ENCODE measurements at places on chromosomes 7 and 10. TPM values are rescaled to one million over a fixed set of nuclear protein-coding genes. Genes with fewer than 3 reads are reported as not detected.

Gene KCNH2
- total RNA-seq: 2.4 TPM

DNA sequence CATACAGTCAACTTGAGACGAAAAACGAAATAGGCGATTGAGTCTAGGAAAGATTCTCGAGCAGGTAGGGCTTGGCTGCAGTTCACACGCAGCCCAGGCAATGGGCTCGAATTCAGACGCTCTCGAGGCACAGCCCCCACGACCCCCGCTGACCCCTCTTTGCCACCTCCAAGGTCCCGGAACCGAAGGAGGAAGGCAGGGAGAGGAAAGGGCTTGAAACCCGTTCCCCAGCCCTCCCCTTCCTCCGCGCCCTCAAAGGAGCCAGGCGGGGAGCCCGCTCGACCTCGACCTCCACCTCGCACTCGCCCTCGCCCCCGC is 441 bp downstream of the CCDC186 start:
- peak overlapping the region; percentile 41 for H3K27ac ChIP-seq
- H3K4me3 ChIP-seq: peak overlapping the region; percentile 89
- no peaks in the 10 kb centered on the region for H3K36me3 ChIP-seq
- H3K27me3 ChIP-seq: no peaks in the 10 kb centered on the region

GRCh38 chr10:682931-683447 is 6.5 kb downstream of the DIP2C start:
- H3K27ac ChIP-seq: peak overlapping the region; percentile 15
- no peak overlapping the region for H3K4me3 ChIP-seq
- no peaks in the 10 kb centered on the region for H3K36me3 ChIP-seq
- no peaks in the 10 kb centered on the region for H3K27me3 ChIP-seq
- no peak for DNase-seq

Gene SUV39H2
- total RNA-seq: 8.0 TPM

Gene CLDN4
- 0.84 TPM for total RNA-seq

GRCh38 chr10:114188001-114188400 is 8.8 kb downstream of the TDRD1 start:
- no peak overlapping the region for H3K4me3 ChIP-seq
- peaks cover 1% of the 10 kb centered on the region for H3K27me3 ChIP-seq
- no peaks in the 10 kb centered on the region for H3K4me1 ChIP-seq
- no peak overlapping the region for H3K27ac ChIP-seq

GRCh38 chr7:71165708-71166107 is 33.8 kb downstream of the GALNT17 start:
- H3K4me1 ChIP-seq: no peaks in the 10 kb centered on the region
- no peaks in the 10 kb centered on the region for H3K36me3 ChIP-seq
- no peak overlapping the region for H3K4me3 ChIP-seq
- H3K27me3 ChIP-seq: no peaks in the 10 kb centered on the region
- DNase-seq: no peak

GRCh38 chr7:81822811-81823210 is 53.0 kb upstream of the HGF start:
- no peaks in the 10 kb centered on the region for H3K4me1 ChIP-seq
- no peaks in the 10 kb centered on the region for H3K36me3 ChIP-seq
- H3K27ac ChIP-seq: no peak overlapping the region
- DNase-seq: no peak
- no peak overlapping the region for H3K4me3 ChIP-seq
- no peaks in the 10 kb centered on the region for H3K27me3 ChIP-seq

Gene WDFY4
- total RNA-seq: 15.0 TPM

DNA sequence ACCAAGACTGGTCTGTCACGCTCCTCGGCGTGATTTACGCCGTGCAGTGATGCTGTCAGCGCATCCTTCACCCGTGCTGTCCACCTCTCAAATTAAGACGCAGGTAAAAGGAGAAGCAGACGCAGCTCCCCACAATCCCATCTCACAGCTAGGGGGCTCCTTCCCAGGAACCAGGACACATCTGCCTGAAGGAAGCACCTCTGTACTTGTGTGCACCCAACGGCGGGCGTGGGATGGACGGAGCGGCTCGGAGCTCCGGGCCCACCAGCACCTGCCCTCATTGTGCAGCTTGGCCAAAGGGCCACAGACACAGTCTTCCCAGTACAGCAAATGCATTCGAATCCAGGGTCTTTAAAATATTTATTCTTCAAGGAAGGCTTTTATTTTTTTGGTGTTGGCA is 55.3 kb downstream of the STK32C start:
- no peak for DNase-seq
- no peak overlapping the region for H3K27ac ChIP-seq
- H3K36me3 ChIP-seq: no peaks in the 10 kb centered on the region
- H3K4me1 ChIP-seq: no peaks in the 10 kb centered on the region

GRCh38 chr10:23001901-23002516 is 74.2 kb downstream of the ARMC3 start:
- DNase-seq: no peak
- H3K27me3 ChIP-seq: no peaks in the 10 kb centered on the region
- no peaks in the 10 kb centered on the region for H3K36me3 ChIP-seq

DNA sequence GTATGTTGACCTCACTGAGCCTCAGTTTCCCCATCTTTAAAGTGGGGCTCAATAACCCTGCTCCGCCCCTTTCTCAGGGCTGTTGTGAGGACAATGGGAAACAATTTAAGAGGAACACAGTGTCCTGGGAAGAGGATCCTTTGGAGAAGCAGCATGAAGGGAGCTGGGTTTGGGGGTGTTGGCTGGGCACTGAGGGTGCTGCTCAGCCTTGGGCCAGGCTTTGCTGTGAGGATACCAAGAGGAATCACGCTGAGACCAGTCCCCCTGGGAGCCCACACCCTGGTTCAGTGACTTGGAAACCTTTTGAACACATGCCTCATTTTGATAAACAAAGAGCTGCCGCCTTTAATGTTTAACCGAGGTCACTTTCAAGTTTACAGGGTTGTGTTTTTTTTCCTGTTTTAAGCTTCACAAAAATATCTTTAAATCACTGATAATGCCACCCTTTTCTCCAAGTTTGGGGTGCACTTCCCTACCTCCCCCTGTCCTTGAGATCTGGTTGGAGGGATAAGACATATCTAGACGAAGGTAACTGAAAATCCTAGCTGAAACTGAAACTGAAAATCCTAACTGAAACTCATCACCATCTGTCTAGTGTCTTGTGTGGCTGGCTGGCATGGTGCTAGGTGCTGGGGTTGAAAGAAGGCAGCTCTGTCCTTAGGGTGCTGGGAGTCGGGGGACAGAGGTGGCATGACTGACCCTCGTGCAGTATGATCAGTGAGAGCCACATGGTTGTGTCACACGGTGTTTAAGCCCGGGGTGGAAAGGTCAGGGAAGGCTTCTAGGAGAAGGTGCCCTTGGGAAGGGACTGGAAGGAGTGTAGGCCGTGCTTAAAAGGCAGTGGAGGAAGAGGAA is 27.7 kb downstream of the ZNF775 start:
- H3K27me3 ChIP-seq: no peaks in the 10 kb centered on the region
- no peaks in the 10 kb centered on the region for H3K36me3 ChIP-seq
- no peaks in the 10 kb centered on the region for H3K4me1 ChIP-seq
- no peak overlapping the region for H3K27ac ChIP-seq
- DNase-seq: no peak
- no peak overlapping the region for H3K4me3 ChIP-seq

Gene INTS15
- total RNA-seq: 22.1 TPM

GRCh38 chr7:151038951-151039849 is 9.1 kb upstream of the ASIC3 start:
- peak; percentile 86 for DNase-seq
- no peaks in the 10 kb centered on the region for H3K27me3 ChIP-seq
- H3K4me1 ChIP-seq: no peaks in the 10 kb centered on the region
- no peaks in the 10 kb centered on the region for H3K36me3 ChIP-seq

- H3K36me3 ChIP-seq: no peaks in the 10 kb centered on the region
- no peak overlapping the region for H3K27ac ChIP-seq
- no peak overlapping the region for H3K4me3 ChIP-seq
- H3K4me1 ChIP-seq: no peaks in the 10 kb centered on the region
- DNase-seq: no peak
These were observed 93.9 kb downstream of the ATXN7L1 start for GRCh38 chr7:105782391-105783042.

Gene LIPK
- total RNA-seq: not detected
